ENCODE measurements at places on chromosomes 7 and 10.

DNA sequence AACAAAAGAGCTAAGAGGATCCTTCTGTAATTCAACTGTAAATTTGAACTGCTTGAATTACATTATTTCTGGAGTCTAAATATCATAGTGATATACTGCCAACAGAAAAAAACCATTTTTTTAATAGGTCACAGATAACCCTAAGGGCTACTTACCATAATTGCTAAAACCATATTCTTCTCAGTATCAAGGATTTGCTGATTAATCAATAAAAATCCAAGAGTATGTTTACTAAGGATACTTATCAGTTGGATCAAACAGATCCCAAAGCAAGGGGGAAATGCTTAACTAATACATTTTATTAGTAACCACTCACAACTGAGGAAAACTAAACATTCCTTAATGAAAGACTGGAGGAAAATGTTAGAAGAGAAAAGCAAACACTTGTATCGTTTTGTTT lies 166.0 kb downstream of the PIP4K2A start:
- DNase-seq: no peak

DNA sequence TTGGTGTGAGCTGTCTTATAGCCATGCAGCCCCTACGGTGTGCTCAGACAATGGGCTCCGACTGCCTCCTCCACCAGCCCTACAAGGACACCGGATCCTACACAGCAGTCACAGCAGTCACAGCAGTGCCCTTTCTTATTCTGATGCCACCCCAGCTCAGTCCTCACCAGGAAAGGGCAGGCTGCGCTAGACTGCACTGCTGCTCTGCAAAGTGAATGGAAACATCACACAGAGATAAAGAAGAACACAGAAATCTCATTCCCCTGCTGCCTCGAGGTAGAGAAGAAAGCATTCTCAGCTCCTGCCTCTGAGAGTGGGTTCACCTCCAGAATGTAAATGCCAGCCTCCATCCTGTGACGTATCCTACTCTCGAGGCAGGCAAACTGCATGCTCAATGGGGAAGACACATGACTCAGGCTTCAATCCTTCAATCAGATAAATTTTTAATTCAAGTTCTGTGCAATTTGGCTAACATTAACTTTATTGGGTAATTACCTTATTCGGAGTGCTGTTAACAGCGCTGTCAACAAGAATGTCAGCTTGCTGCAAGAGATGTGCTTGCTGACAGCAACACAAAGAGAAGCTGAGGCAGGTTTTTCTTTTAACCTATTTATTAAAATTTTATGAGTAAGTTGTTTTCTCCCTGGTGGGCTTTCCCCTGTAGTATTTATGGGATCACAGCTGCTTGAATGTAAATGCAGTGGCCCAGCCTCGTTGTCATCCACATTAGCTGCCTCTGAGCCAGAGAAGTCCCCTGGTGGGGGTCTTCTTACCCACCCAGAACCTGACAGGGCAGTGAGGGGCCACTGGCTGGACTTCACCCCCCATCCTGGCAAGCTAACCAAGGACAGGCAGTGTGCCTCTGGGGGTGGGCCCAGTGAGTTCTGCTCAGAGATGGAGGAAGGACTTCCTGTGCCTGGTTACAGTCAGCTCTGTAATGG lies 241.3 kb upstream of the KMT2E start:
- DNase-seq: no peak

- peak; percentile 50 for DNase-seq
Measured at GRCh38 chr10:122648599-122649428, 50.8 kb downstream of the C10orf120 start.

DNA sequence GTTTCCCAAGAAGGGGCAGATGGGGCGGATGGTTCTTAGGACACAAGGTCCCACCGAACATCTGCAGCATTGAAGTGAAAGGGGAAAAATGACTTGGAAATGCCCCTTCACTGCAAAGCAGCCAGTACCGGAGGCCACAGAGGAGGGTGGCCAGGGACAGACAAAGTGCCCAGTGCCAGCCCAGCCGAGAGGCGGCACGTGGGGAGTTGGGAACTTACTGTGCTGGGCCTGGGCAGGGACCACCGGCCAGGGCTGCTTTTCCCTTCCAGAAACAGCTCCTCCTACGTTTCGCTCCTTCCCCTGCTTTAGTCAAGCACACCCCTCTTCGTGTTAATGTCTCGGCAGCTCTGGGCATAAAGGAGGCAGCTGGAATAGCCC lies 129.2 kb downstream of the TNS3 start:
- DNase-seq: no peak

DNA sequence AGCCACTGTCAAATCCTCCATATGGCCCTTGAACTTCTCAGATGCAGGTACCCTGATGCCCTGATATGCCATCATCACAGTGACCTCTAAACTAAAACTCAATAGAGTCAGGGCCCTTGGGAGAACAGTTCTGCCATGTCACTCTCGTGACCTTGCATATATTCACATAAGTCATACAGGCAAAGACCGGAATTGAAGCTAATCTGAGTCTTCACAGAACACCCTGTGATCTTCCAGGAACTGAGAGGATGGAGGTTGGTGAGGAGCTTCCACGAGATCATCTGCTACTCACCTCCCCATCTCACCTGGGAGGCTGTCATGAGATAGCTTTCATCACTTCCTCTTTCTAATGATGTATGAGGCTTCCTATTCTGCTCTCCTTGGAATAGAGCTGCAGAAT lies 228.7 kb upstream of the CCDC6 start:
- no peak for DNase-seq

DNA sequence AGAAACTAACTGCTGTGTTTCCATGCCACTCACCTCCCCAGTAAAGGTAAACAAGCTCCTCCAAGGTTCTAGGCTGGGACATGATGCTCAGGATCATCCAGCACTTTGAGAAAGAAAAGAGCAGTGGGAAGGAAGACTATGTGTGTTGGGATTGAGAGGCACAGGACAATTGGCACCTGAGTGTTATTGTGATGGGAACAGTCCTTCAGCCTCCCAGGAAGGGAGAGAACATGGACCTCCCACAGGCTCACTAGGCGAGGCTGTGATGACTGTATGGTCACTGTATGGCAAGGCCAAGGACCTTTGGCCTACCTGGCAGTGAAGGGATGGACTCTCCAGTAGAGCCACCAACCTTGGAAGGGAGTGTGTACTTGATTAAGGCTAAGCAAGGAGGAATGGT lies 123.2 kb upstream of the UNC5B start:
- no peak for DNase-seq

DNA sequence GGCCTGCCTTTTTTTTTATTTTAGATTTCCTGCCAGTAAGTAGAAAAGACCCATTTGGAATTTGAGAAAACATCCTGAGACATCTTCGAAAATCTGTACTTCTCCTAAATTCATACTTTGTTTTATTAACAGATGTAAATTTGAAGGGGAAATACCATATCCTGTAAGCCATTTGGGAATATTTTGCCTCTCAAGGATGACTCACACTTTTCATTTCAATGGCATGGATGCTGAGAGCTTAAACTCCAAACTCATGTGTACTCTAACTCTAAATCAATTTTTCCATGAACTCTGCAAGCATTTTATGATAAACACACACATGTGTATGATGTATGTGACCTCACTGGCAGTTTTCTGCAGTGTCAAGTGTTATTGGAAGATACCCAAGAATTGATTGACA lies 89.0 kb downstream of the SEMA3A start:
- DNase-seq: peak; percentile 42

DNA sequence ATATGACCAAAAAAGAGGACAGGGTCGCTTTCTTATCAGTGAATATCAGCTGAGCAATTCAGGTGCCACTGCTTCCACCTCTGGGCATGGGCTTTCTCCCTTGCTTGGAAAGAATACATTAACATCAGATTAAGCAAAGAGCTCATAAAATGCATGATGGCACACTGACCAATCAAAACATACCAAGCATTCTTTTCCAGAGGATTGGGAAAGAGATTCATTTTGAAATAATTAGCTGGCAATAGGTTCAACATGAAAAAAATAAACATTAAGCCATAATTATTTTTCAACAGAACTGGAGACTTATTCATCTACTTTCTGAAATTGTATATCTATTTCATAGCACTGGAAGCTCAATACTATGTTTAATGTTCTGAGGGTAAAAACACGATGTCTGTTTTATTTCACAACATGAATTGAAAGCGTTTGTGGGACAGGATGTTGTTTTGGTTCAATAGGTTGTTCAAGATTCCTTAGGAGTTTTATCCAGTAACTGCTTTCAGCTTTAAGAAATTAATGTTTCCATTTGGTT lies 53.2 kb downstream of the TFAM start:
- peak; percentile 82 for DNase-seq

DNA sequence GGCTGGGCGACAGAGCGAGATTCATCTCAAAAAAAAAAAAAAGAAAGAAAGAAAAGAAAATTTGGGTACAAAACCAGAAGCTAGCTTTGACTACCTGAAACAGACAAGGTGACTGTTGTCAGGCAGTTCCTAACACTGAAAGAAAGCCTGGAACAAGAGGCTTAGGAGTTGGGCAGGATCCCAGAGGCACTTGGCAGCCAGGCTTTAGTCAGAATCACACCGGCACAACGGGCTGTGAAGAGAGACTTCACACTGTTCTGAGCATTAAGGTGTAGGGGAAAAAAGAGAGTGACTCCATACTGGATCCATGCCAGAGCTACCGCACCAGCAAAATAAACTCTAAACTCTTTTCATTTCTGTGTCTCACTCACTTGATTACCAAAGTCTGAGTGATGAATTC lies 130.8 kb downstream of the ZNF467 start:
- DNase-seq: no peak

- DNase-seq: no peak
Measured at GRCh38 chr7:31939076-31939475, 131.1 kb downstream of the PDE1C start.

DNA sequence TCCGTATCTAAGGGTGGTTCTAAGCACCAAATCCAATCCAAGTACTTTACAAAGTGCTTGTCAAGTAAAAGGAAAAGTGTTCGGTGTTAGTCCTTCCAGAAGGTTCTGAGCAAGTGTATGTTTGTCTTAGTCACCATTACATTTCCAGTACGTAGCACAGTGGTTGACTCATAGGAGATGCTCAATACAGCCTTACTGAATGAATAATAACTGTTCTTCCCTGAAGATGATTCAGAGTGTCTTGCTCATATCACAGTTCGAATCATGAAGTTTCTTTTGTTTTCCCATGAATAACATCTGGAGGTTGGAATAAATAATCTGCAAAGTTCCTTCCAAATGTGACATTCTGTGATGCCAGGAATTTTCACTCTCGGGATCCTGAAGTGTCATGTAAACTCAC lies 53.4 kb downstream of the WNT2 start:
- DNase-seq: peak; percentile 87

DNA sequence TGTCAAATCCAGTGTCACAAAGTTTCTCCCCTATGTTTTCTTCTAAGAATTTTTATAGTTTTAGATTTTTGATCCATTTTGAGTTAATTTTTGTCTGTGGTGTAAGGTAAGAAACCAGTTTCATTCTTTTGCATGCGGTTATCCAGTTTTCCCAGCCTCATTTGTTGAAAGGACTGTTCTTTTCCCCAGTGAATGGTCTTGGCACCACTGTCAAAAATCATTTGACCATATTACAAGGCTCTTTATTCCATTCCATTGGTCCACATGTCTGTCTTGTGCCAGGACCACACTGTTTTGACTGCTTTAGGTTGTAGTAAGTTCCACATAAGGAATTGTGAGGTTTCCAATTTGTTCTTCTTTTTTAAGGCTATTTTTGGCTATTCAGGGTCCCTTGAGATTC lies 64.0 kb downstream of the INPP5A start:
- no peak for DNase-seq

DNA sequence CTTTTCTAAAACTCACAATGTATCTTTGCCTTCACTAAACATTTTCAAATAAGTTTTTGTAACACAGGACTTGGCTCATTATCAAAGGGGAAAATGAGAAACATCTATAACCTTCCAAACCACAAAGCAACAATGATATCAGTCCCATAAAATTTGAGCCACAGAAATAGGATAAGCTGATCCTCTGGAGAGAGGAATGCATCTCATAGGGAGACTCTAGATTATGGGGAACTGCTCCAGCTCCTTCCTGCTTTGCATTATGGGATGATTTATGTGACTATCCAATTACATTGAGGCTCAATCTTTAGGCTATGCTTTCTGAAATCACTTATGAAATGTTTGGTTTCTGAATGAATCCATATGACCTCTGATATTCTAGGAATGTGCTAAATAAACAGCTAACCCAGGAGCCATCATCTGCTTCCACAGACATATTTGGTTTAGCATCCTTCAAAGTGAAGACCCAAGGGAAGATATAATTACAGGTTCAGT lies 70.4 kb downstream of the CUBN start:
- peak; percentile 76 for DNase-seq

DNA sequence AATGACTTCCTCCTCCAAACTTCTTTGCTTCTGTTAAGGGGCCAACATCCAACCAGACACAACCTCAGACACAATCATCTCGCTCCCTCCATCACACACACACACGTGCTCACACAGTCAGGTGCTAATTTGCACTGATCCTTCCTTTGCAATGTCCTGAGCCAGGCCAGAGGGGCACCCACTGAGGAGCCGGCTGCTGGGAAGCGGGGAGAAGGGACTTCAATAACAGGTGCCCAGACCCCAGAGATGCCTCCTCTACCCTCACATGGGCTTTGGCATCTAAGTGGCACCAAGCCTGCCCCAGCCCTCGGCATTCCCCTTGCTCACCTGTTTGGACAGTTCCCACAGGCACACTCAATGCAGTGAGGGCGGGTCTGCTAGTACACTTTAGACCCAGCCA lies 34.2 kb upstream of the SVOPL start:
- DNase-seq: no peak

GRCh38 chr10:132487241-132488135 lies 50.1 kb upstream of the INPP5A start:
- no peak for DNase-seq

DNA sequence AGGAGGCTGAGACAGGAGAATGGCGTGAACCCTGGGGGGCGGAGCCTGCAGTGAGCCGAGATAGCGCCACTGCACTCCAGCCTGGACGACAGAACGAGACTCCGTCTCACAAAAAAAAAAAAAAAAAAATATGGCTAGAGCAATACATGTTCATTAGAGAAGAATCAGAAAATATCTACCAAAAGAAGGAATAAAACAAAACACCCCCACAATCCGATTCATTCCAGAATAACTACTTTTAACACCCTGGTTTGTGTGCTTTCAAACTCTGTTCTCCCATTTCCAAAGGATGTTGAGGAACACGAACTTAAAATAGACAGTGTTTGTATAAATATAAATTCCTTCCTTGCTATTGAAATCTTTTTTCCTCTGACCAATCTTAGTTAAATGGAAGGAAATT lies 6.5 kb downstream of the PDSS1 start:
- DNase-seq: no peak

DNA sequence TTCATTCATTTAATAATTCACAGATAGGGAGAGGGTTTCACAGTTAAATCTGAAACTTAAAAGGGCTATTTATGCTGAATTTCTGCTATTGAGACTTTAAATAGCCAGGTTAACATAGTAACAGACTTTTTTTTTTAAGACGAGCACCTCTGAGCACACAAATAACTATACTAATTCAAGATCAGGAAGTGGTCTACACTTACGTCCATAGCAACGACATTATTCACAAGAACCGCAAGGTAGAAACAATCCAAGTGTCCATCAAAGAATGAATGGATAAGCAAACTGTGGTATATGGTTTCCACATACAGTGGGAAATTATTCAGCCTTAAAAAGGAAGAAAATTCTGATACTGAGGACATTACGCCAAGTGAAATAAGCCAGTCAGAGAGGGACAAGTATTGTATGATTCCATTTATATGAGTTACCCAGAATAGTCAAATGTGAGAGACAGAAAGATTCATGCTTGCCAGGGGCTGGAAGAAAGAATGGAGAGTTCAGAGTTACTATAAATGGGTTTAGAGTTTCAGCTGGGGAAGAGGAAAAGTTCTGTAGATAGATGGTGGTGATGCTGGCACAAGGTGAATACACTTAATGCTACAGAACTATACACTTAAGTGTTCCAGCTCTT lies 140.3 kb upstream of the LAMB4 start:
- no peak for DNase-seq

- no peak for DNase-seq
Measured at GRCh38 chr7:117975476-117975875, 102.2 kb upstream of the CTTNBP2 start.

Measured in fibroblast of pulmonary artery (primary cell).